ENCODE measurements at places on chromosomes 1 and 21.

- no peak for DNase-seq
Observed at GRCh38 chr1:12491656-12492055, 126.4 kb downstream of the DHRS3 start.

- no peak for DNase-seq
Observed at GRCh38 chr1:8388732-8389562, 71.0 kb downstream of the SLC45A1 start.

GRCh38 chr1:93079685-93080141, 630 bp downstream of the MTF2 start:
- DNase-seq, result no peak

- DNase-seq, result no peak
Observed at GRCh38 chr1:90722874-90723589, 5.9 kb upstream of the BARHL2 start.

- no peak for DNase-seq
Observed at GRCh38 chr1:178417858-178418257, 78.9 kb downstream of the CLEC20A start.

GRCh38 chr1:204089044-204089751, 16.3 kb downstream of the SOX13 start:
- peak; percentile 51 for DNase-seq

GRCh38 chr1:61184040-61184713, 101.8 kb downstream of the NFIA start:
- DNase-seq, result peak; percentile 96
